ENCODE measurements at places on chromosomes 11 and 22.

DNA sequence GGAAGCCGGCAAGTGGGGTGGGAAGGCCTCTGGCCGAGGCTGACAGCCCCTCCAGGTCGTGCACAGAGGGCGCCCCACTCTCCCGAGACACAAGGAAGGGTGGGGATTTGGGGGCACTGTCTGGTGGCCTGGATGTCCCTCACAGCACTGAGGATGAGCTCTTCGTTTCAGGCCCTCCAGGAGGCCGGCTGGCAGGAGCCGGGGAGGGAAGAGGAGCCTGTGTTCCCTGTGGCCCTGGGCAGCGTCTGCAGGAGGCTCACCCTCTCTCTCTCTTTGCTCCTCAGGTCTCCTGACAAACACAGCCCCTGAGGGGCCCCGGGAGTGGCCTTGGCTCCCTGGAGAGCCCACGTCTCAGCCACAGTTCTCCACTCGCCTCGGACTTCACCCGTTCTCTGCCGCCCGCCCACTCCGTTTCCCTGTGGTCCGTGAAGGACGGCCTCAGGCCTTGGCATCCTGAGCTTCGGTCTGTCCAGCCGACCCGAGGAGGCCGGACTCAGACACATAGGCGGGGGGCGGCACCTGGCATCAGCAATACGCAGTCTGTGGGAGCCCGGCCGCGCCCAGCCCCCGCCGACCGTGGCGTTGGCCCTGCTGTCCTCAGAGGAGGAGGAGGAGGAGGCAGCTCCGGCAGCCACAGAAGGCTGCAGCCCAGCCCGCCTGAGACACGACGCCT lies 1078.0 kb downstream of the BRD1 start:
- no peak for DNase-seq

- DNase-seq: no peak
Observed at GRCh38 chr11:125174686-125175085, 10.1 kb downstream of the PKNOX2 start.

GRCh38 chr11:83706566-83706965 lies 420.4 kb upstream of the CCDC90B start:
- DNase-seq: no peak

DNA sequence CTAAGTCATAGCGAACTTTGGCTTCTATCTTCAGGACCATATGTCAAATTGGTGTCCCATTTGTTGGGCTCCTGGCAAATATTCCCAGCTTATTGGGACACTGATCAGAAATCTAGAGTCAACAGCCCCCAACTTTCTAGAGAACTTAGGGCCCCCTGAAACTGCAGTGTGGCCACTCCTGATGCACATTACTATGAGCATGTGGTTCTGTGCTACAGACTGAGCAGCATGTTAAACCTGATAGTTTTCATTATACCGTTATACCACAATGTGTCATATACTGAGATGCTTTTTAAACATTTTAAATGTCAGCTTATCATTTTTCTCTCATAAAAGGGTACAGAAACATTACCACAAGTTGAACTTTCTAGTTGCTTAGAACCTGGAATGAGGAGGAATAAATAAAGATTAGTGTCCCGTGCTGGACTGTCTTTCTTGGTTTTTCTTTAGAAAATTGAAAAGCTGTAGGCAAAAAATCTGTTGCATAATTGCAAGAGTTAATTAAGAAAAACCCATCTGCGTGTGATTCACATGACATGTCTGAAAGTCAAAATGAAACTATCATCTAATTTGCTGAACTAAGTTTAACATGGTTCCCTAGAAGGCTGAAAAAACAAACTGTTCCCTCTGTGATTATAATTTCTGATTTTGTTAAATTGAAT lies 16.4 kb upstream of the CTSC start:
- no peak for DNase-seq

DNA sequence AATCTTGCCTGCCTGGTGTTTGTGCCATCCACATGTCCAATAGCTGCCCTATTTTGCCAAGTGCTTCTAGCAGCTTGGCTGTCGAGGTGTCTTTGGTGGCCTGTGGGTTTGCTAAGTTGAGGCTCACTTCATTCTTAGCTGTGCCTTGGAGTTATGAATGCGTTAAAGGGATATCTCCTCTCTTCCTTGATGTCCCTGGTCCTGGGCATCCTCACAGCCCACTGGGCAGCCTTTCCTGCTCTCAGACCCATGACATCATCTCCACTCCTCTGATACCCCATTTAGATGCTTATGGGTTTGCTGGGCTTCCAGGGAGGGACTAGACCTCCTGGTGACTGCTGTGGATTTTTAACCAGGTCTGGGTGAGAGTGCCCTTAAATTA lies 1.3 kb downstream of the LDLRAD3 start:
- no peak for DNase-seq

DNA sequence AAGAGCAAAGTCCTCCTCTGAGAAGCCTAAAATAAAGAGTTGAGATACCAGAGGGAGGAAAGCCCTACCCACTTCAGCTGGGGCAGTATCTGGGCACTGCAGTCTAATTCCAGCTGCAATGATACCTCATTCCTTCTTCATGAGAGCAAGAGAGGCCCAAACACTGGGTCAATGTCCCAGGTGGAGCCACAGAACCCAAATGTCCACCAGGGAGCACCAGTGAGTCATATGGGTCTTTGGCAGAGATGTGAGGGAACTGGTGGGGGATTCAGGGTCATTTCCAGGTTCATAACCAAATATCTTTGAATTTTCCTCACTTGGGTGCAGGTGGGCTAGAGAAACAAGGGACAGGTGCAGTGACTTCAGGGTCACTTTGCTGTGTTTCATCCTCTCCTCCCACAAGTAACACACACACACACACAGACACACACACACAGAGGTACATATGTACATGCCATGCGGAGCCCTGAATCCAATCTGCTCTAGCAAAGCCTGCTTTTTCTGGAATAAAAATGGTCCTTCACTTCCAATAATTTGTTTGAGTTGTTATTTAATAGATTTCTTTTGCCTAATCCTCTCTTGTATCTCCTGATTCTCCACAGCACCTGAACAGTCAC lies 585.4 kb downstream of the SOX6 start:
- DNase-seq: peak; percentile 15

DNA sequence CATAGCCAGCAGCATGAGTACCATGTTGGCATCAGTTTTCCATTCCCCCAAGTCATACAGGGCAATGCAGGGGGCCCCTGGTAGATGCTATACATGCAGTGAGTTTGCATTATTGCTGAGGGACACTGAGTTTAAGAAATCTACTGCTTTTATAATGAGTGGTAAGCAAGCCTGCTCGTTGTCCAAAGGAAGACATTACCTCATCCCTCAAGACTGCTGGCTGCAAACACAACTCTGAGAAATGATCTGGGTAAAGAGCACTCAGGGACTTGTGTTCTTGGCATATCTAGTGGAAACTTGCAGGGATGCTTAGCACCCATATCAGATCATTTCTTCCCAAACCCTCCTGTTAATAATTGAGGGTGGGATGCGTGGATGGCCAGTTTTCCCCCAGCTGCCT lies 77.9 kb downstream of the CWC15 start:
- no peak for DNase-seq

DNA sequence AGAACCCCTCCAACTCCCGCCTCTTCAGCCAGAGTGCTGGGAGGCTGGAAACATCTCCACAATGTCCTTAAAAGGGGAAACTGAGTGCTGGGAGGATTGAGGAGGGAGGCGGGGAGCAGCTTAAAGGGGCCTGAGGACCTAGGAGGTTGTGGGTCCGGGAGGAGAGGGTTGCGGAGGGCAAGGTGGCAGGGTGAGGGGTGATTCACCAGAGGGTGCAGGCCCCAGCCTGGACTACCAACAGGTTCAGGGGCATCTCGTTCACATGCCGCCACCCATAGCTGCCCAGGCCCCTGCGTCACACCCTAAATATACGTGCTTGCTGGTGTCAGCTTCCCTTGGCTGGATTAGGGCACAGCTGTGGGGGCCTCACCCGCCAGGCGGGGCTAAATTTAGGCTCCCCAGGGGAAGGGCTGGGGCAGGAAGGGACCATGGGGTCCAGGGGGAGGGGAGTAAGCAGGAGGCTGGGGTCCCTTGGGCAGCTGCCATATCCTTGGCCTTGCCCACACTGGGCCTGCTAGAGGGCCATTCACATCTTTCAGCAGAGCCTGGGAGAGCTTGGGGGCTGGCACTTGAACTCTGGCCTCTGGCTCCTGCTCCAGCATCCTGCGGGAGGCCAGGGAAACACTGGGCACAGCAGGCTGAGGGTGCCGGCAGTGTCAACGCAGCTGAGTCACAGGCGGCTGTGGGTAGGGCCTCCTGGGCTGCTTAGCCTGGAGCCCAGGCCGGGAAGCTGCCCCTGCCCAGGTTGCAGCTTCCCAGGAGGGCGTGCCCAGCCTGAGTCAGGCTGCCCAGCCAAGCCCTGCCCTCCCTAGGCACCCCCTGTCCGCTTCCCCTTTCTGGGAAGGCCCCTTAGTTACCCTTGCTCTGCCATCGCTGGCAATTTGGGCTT lies 1.3 kb downstream of the EHBP1L1 start:
- DNase-seq: no peak

DNA sequence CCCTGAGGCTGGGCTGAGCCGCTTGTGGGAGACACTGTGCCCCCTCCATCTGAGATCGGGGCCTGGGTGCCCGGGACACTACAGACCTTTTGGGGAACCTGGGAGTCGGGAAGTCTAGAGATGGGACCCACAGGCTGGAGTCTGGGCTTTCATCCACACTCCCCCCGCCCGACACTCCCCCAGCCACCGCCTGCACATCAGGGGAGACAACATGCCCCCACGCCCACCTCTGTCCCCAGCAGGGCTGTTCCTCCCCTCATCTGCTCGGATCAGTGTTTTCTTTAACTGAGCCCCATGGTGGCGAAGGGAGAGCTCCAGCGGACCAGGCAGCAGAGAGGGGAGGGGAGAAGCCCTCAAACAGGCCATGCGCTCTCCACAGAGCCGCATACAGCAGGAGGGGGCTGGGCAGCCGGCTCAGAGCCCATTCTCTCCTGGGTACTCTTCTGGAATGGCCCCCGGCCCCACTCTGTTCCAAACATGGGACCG lies 174.7 kb downstream of the IGLL1 start:
- DNase-seq: no peak

DNA sequence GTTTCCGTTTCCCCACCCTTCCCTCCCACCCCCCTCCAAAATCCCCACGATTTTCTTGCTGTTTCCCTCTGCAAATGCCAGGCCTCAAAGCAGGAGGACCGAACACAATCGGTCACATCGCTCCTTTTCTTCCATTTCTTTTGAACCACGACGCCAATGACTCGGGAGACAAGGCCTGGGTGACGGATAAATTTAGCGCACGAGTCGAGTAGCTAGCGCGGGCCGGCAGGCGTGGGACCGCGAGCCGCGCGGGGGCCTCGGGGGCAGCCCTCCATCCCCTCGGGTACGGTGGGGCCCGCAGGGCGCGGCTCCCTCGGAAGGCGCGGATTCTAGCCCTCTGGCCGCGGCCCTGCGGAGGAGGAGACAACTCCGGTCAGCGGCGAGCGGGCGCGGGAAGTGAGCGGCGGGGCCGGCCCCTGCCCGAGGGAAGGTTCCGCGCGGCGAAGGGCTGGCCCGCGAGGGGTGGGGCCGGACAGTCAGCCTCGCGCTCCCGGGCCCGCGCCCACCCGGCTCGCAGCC lies 414 bp downstream of the JOSD1 start:
- DNase-seq: no peak

- no peak for DNase-seq
Observed at GRCh38 chr11:94245121-94245520, 59.3 kb upstream of the IZUMO1R start.

Data from AG04450 (cell line).